ENCODE measurements at places on chromosomes 2 and 18.

DNA sequence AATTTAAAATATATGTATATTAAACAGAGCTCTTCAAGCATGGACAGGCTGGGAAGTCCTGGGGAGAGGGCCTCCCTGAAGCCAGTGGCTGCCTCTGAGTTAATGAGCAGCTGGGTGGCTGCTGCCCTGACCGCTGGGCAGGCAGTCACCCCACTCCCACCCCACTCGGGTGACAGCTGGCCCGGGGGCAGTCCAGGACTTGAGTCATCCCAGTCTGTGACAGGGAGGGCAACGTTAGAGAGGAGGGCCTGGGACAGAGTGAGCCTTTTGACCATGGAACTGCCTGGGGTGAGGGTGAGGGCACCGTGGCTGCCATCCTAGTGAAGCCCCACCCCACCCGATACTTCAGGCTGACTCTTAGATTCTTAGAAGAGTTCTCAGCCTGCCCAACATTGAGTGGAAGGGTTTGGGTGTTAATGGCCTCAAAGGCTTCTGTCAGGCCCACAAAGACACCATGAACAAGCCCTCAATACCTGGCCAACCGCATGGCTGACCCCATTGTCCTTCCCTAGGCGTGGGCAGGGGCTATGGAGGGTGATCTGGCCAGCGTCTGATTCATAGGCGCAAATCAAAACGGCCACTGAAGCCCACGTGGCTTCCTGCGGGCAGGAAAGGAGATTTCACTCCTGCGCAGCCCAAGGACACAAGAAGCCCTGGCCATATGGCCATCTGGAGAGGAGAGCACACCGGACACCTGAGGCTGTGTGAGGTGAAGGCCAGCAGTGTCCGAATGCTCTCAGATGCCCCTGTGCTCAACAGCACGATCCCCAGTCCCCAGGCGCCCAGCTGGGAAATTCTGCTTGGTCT, 47.5 kb downstream of the MRPS5 start:
- DNase-seq = peak; percentile 82

DNA sequence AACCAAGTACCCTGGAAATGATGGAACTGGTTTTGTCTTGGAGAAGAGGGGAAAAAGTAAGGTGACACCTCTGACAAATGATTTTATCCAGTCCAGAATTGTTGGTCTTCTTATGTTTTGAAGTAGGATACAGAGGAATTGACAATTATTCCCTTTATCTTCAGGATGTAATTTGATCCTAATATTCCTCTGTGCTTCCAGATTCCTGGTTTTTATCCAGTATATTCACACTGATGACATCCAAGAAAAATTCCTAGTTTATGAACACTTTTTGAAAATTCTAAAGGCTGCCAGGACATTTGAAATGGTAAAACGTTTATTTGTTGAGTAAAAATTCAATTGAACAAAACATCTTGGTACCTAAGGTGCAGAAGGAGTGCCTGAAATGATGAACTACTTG, 22.2 kb upstream of the ETAA1 start:
- no peak for DNase-seq

DNA sequence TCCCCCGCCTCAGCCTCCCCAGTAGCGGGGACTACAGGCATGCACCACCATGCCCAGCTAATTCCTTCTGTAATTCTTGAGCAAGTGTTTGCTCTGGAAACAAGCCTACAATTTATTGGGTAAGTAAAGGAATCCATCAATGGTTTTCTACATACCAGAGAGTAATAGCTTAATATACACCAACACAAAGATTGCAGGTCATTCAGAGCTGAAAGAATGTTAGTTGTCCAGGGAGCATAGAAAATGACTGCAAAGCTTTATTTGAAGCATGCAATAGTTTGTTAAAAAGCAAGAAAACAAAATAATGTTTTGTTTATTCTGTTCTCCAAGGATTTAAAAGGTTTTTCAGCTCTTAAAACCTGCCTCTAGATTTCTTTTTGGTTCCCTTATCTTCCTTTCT, 5.6 kb downstream of the IDH1 start:
- no peak for DNase-seq

- no peak for DNase-seq
Observed at GRCh38 chr2:33011941-33012340, 65.2 kb downstream of the LTBP1 start.

DNA sequence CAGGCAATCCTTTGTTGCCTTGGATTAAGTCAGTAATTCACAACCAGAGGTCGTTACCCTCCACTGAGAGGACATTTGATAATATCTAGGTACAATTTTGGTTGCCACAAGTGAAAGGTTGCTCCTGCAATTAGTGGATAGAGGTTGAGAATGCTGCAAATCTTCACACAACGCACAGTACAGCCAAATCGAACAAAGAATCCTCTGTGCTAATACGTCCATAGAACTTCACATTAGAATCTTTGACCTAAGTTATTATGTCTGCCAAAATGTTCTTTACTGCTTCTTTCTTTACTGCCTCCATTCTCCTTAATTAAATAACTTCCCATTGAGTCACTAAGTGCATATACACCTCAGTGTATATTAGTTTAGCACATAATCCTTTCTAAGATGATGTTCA, 879.5 kb downstream of the TRIB2 start:
- DNase-seq = no peak

DNA sequence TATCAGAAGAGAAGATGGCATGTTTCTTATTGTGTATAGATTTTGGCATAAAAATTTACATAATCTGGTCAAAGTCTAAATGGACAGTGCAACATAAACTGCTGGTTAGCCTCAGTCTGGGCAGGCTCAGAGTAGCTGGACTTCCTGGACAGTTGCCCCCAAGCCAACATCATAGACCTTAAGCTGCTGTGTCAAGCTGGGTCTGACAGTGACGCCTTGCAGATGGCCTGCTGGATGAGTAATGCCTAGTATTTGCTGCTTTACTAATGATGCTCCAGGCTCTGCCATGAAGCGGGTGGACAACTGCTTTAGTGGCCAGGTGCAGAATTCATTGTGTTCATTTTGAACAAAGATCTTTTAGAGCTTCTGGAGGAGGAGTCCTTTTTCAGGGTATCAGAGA, 603.7 kb upstream of the ZEB2 start:
- DNase-seq = no peak

GRCh38 chr18:23498877-23499276, 4.4 kb upstream of the RMC1 start:
- peak; percentile 74 for DNase-seq
